ENCODE measurements at places on chromosomes 6 and 20. TPM values are rescaled to one million over a fixed set of nuclear protein-coding genes. Genes with fewer than 3 reads are reported as not detected.
A peak's percentile ranks its signal among the peaks of the same experiment; 100 is the strongest.

DNA sequence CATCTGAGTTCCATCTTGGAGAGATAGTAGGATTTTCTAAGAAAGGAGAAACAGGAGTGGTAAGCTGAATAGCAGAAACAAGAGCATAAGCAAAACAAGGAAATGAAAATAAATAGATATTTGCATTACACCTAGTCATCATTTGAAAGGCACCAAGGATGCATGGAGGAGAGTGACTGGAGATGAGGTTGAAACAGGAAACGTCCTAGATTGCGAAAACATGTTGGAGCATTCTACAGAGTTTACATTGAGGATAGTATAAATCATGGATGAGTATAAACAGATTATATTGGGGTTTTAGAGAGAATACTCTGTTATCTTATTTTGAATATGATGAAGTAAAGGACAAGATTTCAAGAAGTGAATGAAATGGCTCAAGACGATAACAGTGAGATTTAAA, 507.3 kb downstream of the EYS start:
- no peaks in the 10 kb centered on the region for H3K4me1 ChIP-seq
- no peak overlapping the region for H3K4me3 ChIP-seq
- no peaks in the 10 kb centered on the region for H3K27me3 ChIP-seq
- no peaks in the 10 kb centered on the region for H3K36me3 ChIP-seq

DNA sequence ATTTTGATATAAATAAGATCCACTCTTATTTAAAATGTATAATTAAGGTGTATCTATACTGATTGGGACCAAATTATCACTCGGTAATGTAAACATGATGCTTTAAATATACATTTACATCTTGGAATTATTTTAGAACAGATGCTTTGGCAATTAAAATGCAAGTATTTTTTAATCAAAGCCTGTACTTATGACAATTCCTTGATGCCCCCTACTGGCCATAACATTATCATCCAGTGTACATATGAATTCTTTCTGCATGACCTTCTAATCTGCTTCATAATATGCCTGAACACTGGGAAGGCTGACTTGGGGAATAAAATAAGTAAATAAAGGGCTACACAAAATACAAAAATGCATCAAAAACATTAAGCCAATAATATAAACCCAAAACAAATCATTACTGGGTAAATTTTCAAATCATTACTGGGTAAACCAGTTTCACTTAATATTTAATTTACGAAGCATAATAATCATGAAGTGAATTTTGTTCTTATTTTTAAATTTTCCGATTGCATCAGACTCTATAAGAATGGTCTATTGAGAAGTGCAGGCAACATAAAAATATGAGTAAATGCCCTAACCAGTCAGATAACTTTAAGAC, 65.1 kb downstream of the CGA start:
- H3K4me1 ChIP-seq, result no peaks in the 10 kb centered on the region
- no peak for DNase-seq
- peaks cover 1% of the 10 kb centered on the region for H3K27me3 ChIP-seq
- no peaks in the 10 kb centered on the region for H3K36me3 ChIP-seq
- H3K27ac ChIP-seq, result no peak overlapping the region

DNA sequence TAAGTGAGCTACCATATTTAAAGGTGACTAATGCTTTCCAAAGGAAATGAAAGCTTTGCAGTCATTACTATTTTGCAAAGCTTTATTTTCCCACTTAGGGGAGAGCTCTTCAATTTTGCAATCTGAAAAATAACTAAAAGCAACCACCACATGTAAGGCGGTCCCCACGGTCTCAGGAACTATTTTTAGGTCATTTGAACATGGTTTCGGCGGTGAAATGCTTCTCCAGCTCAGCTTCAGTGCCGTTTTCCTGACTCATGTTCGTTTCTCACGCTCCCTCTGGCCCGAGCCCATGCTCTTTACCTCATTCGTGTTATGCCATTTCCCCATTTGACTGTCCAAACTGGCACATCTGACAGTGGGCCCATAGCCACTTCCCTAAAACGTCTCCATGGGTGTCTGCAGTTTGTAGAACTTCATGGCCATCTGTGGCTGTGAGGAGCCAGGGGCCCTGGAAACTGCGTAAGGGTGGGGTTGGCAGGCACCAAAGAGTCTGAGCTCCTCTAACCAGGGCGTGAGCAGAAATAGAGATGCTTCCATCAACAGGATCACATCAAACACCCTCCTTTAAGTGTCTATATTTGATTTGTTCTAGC, 46.5 kb downstream of the ADTRP start:
- no peaks in the 10 kb centered on the region for H3K27me3 ChIP-seq
- peak overlapping the region; percentile 20 for H3K4me3 ChIP-seq
- peaks cover 4% of the 10 kb centered on the region for H3K36me3 ChIP-seq
- H3K27ac ChIP-seq, result peak overlapping the region; percentile 96
- H3K4me1 ChIP-seq, result peaks cover 64% of the 10 kb centered on the region

DNA sequence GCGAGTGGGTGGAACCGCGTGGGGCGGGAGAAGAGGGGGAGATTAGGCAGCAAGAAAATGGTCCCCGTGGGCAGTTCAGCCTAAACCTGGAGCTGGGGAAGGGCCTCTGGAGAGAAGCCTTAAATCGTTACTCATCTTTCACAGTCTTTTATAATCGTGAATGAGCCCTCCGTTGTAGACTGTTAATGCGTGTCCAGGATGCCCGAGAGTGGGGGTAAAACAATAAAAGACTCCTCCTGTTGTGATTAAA, 11.0 kb upstream of the ELOVL5 start:
- peaks cover 39% of the 10 kb centered on the region for H3K4me1 ChIP-seq
- peak overlapping the region; percentile 98 for H3K27ac ChIP-seq
- H3K27me3 ChIP-seq, result no peaks in the 10 kb centered on the region

WFDC5 gene
- total RNA-seq, result not detected

PAX1 gene
- not detected for total RNA-seq

GRCh38 chr20:36717021-36717420, 28.9 kb downstream of the NDRG3 start:
- no peak overlapping the region for H3K27ac ChIP-seq
- H3K4me1 ChIP-seq, result peaks cover 10% of the 10 kb centered on the region
- no peak overlapping the region for H3K4me3 ChIP-seq
- peaks cover 4% of the 10 kb centered on the region for H3K36me3 ChIP-seq
- no peak for DNase-seq
- no peaks in the 10 kb centered on the region for H3K27me3 ChIP-seq

GRCh38 chr20:32453467-32454163, 95.5 kb downstream of the ASXL1 start:
- no peak overlapping the region for H3K4me3 ChIP-seq
- H3K4me1 ChIP-seq, result peaks cover 3% of the 10 kb centered on the region
- no peaks in the 10 kb centered on the region for H3K36me3 ChIP-seq
- no peak overlapping the region for H3K27ac ChIP-seq
- DNase-seq, result no peak
- no peaks in the 10 kb centered on the region for H3K27me3 ChIP-seq

DNA sequence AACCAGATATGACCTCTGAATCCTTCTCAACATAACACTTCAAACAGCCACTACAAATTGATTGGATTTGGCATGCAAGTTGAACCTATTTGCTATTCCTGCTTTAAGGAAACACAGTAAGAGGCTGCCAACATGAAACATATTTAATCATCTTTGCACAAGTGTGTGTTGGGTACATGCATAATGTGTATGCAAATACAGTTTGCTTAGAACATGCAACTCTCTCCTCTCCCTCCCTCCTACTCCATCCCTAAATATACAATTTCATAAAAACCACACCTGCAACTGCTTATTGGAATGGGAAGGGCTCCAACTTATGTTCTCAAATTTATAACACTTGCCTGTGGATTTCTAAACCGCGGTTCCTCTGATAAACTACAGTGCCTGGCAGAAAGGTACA, 71.5 kb downstream of the CD83 start:
- no peak overlapping the region for H3K4me3 ChIP-seq
- no peak for DNase-seq
- H3K27ac ChIP-seq, result no peak overlapping the region
- H3K36me3 ChIP-seq, result no peaks in the 10 kb centered on the region

- H3K36me3 ChIP-seq, result no peaks in the 10 kb centered on the region
- no peak overlapping the region for H3K4me3 ChIP-seq
- H3K4me1 ChIP-seq, result no peaks in the 10 kb centered on the region
- DNase-seq, result no peak
- H3K27me3 ChIP-seq, result peaks cover 13% of the 10 kb centered on the region
- H3K27ac ChIP-seq, result no peak overlapping the region
Measured at GRCh38 chr6:85417336-85417735, 32.5 kb upstream of the NT5E start.

DNA sequence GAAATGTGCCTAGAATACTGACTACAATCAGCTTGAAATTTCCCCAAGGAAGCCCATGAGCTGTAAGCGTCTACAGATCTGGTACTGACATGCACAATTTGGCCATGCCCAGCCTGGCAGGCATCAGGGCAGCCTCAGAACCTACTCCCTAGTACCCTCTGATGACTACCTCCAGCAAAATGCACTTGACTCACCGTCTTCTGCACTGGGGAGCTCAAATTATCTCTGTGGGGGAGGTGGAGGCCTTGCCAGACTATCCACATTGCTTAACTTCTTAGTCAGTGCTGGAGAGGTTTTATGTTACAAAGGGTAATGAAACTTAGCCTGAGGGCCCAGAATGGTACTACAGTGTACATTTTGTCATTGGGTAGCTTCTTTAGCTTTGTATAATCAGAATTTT, 126.0 kb upstream of the ADGRF1 start:
- H3K27ac ChIP-seq, result no peak overlapping the region
- no peak for DNase-seq
- H3K4me1 ChIP-seq, result no peaks in the 10 kb centered on the region
- H3K27me3 ChIP-seq, result no peaks in the 10 kb centered on the region
- H3K4me3 ChIP-seq, result no peak overlapping the region

DNA sequence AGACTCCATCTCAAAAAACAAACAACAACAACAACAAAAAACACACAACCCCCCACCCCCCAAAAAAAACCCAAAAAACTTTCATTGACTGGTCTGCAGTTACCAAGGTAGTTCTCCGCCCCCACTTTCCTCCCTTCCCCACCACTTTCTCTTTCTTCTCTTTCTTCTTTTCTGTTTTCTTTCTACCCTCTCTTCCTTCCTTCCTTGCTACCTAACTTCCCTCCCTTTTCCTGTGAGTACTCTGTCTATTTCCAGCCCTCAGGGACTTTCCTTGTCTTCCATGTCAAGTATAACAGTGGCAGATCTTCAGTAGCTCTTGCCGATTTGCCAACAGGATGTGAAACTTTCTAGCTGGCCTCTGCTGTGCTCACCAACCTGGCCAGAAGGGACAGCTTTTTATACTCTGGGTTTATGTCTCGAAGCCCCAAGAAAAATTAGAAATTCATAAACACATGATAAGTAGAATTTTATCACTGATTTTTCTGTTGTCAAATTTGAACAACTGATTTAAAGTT, 399.5 kb downstream of the QKI start:
- H3K27me3 ChIP-seq, result peaks cover 5% of the 10 kb centered on the region
- H3K4me1 ChIP-seq, result no peaks in the 10 kb centered on the region
- no peak overlapping the region for H3K27ac ChIP-seq
- H3K36me3 ChIP-seq, result no peaks in the 10 kb centered on the region

MUCL3 gene
- not detected for total RNA-seq

GRCh38 chr6:70758883-70759282, 91.2 kb downstream of the SMAP1 start:
- DNase-seq, result no peak
- H3K36me3 ChIP-seq, result peaks cover 20% of the 10 kb centered on the region
- H3K4me1 ChIP-seq, result no peaks in the 10 kb centered on the region
- no peak overlapping the region for H3K4me3 ChIP-seq
- no peaks in the 10 kb centered on the region for H3K27me3 ChIP-seq

CARMIL1 gene
- 2.7 TPM for total RNA-seq

ZFAND3 gene
- total RNA-seq, result 35.1 TPM

DNA sequence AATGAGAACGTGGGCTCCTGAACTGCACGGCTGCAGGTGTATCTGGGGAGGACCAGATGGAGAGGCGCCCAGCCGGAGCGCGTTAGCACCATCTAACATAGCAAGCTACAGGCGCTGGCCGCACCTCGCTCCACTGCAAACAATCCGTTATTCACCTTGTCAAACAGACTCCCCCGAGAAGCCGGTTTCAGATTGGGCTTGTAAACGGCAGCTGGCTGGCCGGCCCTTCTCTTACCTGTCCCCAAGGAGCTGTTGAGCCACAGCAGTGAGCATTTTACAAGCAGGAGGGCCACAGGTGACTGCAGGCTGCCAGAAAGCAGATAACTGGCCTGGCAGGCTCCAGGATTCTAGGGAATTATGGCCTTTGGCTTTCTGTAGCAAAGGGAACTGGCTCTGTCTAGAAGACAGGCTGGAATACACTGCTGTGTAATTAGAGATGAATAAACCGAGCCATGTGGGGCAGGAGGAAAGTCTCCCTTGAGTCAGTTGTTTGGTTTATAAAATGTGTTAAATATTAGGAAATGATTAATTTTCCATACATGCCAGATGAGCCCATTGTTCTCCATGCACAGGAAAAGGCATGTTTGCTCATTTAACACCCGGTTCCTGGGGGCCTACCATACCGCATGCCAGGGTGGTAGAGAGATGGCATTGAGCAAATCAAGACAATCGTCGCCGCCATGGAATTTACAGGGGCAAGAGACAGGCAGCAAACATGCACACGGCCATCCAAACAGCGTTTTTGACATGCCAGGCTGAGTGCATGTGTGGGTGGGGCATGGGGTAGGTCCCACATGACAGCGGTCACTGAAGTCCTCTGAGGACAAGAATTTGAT, 159.3 kb downstream of the NFATC2 start:
- H3K4me3 ChIP-seq, result no peak overlapping the region
- H3K4me1 ChIP-seq, result peaks cover 48% of the 10 kb centered on the region
- H3K27me3 ChIP-seq, result no peaks in the 10 kb centered on the region
- peaks cover 20% of the 10 kb centered on the region for H3K36me3 ChIP-seq

SCUBE3 gene
- not detected for total RNA-seq

BPIFB2 gene
- total RNA-seq, result not detected

DNA sequence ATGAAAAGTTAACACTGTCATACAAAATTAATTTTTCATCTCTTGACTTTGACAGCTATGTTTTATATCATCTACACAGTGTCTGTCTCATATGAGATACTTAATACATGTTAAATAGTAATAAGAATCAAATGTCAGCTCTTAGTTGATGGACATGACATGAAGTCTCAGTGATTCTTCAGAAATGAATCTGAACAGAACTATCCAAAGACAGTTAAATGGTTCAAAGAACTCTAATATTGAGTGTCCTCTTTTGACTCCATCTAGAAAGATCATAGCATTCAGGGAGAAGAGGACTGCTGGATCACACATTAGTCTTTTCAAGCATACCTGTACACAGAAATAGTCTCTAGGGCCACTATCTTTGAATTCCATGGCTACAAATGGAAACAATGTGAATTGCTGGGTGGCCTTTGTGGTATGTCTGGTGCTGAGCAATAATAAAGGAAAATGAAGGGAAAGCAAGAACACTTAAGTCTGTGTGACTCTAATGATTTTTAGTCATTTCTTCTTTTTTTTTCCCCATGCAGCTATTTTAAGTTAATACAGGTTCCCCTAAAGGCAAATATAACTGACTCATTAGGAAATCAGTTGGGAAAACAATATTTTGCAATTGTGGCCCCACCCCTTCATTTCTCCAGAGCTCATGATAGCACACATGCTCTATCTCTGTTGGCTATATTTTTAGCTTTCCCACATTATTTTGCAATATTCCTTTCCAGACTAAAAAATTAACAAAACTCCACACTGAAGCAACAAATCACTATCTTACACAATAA, 367.5 kb downstream of the GRIK2 start:
- no peak overlapping the region for H3K27ac ChIP-seq
- H3K4me3 ChIP-seq, result no peak overlapping the region
- H3K27me3 ChIP-seq, result no peaks in the 10 kb centered on the region
- H3K4me1 ChIP-seq, result no peaks in the 10 kb centered on the region

FLRT3 gene
- not detected for total RNA-seq

Data from activated CD4-positive, alpha-beta memory T cell treated with anti-CD3 and anti-CD28 coated beads for 36 hours (primary cell).